Fibroblast of lung (primary cell): ENCODE measurements at places on chromosomes 13 and 19. TPM values are rescaled to one million over a fixed set of nuclear protein-coding genes. Genes with fewer than 3 reads are reported as not detected.

- no peak for DNase-seq
Observed at GRCh38 chr13:98989469-98990235, 11.8 kb upstream of the DOCK9 start.

DNA sequence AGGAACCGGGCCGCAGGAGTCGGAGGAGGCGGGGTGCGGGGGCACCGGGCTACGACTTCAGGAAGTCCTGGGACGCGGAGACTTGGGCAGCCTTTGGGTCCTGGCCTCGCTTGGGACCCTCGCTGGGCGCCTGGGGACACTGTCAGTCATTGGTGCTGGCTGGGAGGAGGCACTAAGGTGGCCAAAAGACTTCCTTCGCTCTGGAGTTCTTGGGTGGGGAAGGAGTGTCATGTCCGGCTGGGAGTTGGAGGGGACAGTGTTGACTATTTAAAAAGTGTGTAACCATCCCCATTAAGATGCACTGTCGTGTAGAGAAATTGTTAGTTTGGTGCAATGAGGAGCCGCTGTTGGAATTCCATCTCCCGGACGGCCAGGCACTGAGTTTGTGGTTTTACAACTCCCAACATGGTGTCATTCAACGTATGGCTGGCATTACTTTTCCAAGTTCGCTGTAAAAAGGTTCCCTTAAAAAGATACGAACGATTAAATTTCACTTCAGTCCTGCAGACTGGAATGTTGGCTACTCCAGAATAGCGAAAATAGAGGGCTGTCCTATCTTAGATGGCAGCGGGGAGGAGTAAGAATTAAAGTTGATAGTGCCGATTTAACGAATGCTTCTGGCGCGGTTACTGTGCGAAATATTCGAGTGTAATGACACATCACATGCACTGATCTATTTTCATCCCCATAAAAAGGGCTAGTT lies 776 bp downstream of the DNAJC3 start:
- peak; percentile 39 for DNase-seq

DNA sequence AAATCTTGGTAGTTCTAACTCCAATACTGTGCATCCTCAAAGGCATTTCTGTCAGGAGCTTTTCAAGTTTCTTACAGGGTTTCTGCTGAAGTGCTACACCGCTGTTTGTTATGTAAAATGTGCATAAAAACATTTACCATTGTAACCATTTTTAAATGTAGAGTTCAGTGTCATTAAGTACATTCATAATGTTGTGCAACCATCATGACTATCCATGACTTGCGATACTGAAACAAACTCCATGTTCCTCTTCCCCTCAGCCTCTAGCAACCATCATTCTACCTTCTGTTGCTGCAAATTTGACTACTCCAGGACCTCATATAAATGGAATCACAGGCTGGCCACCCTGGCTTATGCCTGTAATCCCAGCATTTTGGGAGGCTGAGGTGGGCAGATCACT lies 14.4 kb upstream of the SLC25A42 start:
- DNase-seq: peak; percentile 28

- no peak for DNase-seq
Observed at GRCh38 chr13:71149046-71149445, 718.0 kb downstream of the DACH1 start.

GRCh38 chr13:35743165-35743564 lies 266.7 kb upstream of the MAB21L1 start:
- DNase-seq: no peak

DNAJC15 gene
- 6.2 and 18.5 TPM in 2 replicates for total RNA-seq
